ENCODE measurements at places on chromosomes 1 and 21. TPM values are rescaled to one million over a fixed set of nuclear protein-coding genes. Genes with fewer than 3 reads are reported as not detected.

The TINAGL1 gene
- polyA plus RNA-seq = 26.7 TPM

The NPHS2 gene
- 0.02 TPM for polyA plus RNA-seq

The RGS18 gene
- 5.0 TPM for polyA plus RNA-seq

- no peak for DNase-seq
These were observed 22.1 kb downstream of the A3GALT2 start for GRCh38 chr1:33298623-33299277.

- no peak for DNase-seq
These were observed 174.3 kb upstream of the LMO4 start for GRCh38 chr1:87154384-87154783.

DNA sequence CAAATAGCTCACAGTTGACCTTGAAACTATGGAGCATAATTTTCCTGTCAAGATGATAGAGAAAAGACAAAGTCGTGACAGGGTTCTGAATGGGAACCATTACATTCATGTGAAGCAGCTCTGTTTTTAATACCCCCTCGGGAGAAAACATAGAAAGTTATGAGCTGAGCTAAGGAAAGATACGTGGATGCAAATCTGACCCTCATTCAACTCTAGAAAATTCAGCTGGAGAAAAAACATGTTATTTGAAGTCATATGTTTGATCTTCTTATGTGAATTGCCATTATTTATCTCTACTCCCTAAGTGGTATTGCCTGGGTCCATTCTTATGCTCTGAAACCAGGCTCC is 48.0 kb upstream of the LRRC52 start:
- DNase-seq = no peak

All from thymus (tissue), 14 donors.